ENCODE measurements at places on chromosomes 4 and X. TPM values are rescaled to one million over a fixed set of nuclear protein-coding genes. Genes with fewer than 3 reads are reported as not detected.

Gene ENOX2
- total RNA-seq: 9.9 TPM

Gene HSFX4
- not detected for total RNA-seq

Gene IL1RAPL1
- 0.06 TPM for total RNA-seq

Gene F8A1
- 5.7 TPM for total RNA-seq

Gene SPATA18
- 10.2 TPM for total RNA-seq

DNA sequence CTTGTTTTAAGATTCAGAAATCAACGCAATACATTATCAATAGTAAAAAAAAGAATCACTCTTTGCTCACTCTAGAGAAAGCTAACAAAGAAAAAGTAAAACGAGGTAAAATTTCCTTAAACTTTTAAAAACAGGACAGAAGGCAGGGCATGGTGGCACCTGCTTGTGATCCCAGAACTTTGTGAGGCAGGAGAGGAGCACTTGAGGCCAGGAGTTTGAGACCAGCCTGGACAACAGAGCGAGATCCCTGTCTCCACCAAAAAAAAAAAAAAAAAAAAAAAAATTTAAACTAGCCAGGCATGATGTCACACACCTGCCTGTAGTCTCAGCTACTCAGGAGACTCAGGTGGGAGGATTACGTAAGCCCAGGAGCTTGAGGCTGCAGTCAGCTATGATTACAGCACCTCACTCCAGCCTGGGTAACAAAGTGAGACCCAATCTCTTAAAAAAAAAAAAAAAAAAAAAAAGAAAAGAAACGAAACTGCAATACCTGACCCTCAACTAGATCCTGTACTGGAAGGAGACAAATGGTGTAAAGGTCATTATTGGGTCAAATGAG lies 3.5 kb downstream of the CCNI start:
- H3K4me1 ChIP-seq: peaks cover 21% of the 10 kb centered on the region
- no peak for DNase-seq
- no peak overlapping the region for H3K27ac ChIP-seq
- H3K27me3 ChIP-seq: peaks cover 9% of the 10 kb centered on the region
- no peaks in the 10 kb centered on the region for H3K36me3 ChIP-seq

DNA sequence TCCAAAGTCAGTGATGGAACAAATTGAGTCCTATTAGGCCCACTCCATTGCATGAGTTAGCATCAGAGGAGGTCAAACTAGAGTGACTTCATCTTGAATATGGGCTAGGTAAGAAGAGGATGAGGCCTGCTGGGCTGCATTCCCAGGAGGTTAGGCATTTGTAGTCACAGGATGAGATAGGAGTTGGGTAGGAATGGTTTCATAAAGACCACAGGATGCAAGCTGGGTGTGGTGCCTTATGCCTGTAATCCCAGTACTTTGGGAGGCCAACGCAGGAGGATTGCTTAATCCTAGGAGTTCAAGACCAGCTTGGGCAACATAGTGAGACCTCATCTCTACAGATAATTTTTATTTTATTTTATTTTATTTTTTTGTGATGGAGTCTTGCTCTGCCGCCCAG lies 26.8 kb downstream of the PDGFRA start:
- H3K4me3 ChIP-seq: no peak overlapping the region
- peak overlapping the region; percentile 74 for H3K27ac ChIP-seq
- H3K27me3 ChIP-seq: peaks cover 2% of the 10 kb centered on the region
- peaks cover 17% of the 10 kb centered on the region for H3K36me3 ChIP-seq
- no peak for DNase-seq

DNA sequence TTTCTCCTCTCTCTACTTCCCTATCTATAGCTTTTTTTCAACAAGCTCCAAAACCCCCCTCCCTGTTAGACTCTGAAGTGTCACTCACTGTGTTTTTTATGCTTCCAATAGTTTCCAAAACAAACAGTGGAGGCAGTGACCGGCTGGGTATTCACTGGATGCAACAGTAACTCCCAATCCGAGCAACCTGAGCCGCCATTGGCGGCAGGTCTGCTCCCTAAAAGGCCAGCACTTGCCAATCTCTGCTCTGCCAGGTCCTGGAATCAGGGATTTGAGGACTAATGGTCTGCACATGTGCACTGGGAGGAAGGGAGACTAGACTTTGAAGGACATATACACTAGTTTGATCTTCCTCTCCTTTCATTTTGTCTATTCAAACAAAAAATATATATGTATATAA lies 7.1 kb downstream of the TBX22 start:
- no peaks in the 10 kb centered on the region for H3K36me3 ChIP-seq
- no peaks in the 10 kb centered on the region for H3K27me3 ChIP-seq

DNA sequence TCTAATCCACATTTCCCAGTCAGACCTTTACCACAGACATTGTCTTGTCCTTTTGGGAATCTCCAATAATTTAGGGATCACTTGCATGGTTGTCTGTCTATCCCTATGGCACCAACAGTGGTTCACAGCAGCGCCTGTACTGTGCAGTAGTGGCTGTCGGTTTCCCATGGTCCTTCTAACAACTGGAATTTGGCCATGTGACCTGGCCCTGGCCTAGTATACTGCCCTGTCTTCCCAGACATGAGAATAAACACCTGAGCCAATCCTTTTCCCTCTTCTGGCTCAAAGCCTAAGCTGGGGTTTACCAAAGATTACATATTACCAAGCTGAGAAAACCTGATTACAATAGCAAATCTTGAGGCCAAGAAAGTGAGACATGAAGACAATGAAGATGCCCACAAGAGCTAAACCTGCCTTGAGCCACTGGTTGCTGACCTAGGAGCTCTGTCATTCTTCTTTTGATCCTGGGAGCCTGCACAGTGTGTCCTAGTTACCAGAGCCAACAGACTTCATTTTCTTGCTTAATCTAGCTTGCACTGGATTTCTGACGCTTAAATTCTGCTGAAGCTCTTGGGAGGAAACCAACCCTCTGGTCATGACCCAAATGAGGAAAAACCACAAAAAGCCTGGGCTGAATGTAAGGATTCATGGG lies 92.1 kb downstream of the SCD5 start:
- no peaks in the 10 kb centered on the region for H3K36me3 ChIP-seq
- H3K4me1 ChIP-seq: peaks cover 43% of the 10 kb centered on the region
- H3K4me3 ChIP-seq: no peak overlapping the region
- peaks cover 4% of the 10 kb centered on the region for H3K27me3 ChIP-seq

GRCh38 chr4:67568820-67569219 lies 10.3 kb downstream of the STAP1 start:
- H3K4me3 ChIP-seq: no peak overlapping the region
- no peak overlapping the region for H3K27ac ChIP-seq
- no peak for DNase-seq

GRCh38 chr4:74640111-74640903 lies 154.0 kb downstream of the BTC start:
- DNase-seq: peak; percentile 34
- H3K4me3 ChIP-seq: no peak overlapping the region
- peaks cover 6% of the 10 kb centered on the region for H3K27me3 ChIP-seq
- H3K27ac ChIP-seq: no peak overlapping the region
- H3K36me3 ChIP-seq: peaks cover 4% of the 10 kb centered on the region

DNA sequence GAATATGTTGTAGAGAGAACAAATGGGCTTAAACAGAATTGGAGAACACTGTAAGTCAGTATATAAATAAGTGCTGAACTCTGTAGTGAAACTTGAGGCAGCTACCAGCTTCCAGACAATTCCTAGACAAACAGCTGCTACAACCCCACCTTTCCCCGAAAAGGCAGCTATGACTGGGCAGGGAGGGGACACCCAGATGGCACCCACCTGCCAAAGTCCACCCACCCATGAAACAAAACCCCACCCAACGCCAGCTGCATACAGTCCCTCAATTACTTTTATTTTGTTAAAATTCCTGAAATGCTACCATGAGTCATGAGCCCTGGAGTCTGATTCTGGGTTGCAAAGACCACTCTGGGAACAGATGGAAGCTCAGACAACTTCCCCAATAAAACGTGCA lies 24.4 kb downstream of the RELL1 start:
- peaks cover 52% of the 10 kb centered on the region for H3K4me1 ChIP-seq
- no peak for DNase-seq
- H3K27me3 ChIP-seq: no peaks in the 10 kb centered on the region
